ENCODE measurements at places on chromosomes 6 and 20.

GRCh38 chr6:134730013-134730412, 219.9 kb downstream of the ALDH8A1 start:
- DNase-seq: no peak

DNA sequence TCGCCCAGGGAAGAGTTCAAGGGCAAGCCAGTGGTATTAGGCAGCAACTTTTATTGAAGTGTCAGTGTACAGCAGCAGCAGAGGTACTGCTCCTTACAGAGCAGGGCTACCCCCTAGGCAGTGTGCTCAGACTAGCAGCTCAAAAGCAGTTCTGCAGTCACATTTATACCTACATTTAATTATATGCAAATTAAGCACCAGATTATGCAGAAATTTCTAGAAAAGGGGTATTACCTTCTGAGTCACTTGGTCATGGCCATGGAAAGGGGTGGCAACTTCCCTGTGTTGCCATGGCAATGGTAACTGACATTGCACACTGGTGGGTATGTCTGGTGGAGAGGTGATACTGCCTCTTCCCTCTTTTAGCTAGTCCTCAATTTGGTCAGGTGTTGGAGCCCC, 2.1 kb upstream of the ZKSCAN4 start:
- no peak for DNase-seq

- no peak for DNase-seq
Measured at GRCh38 chr6:45923831-45924391, 91.7 kb downstream of the CLIC5 start.

- no peak for DNase-seq
Measured at GRCh38 chr6:53043581-53043980, 21.6 kb upstream of the FBXO9 start.

- DNase-seq: no peak
Measured at GRCh38 chr6:146865756-146866379, 267.1 kb downstream of the ADGB start.

DNA sequence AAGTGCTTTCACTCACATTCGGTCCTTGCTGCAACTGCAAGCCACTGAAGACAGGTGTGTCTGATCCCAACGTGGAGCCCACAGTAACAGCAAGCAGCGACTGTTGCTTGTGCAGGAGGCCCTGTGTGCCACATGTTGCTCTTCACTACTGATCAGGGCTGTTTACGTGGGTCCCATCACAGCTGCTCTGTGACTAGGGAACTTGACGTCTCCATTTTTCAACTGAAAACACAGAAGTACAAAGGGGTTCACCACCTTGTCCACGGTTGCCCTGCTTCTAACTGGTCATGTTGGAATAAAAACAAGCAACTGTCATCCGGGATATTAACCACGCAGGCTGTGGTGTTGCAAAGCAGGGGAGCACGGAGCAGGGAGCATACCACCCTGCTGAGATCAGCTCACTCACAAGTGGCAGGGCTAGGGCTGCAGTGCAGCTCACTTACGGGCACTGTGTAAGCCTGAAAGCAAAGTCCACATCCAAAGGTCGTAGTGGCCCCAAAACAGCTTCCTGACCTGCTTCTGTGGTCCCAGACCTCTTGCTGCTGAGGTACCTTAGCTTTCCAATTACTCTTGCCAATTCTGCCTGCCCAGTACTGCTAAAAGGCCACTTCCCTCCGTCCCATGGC, 105.8 kb upstream of the DUSP22 start:
- DNase-seq: no peak

DNA sequence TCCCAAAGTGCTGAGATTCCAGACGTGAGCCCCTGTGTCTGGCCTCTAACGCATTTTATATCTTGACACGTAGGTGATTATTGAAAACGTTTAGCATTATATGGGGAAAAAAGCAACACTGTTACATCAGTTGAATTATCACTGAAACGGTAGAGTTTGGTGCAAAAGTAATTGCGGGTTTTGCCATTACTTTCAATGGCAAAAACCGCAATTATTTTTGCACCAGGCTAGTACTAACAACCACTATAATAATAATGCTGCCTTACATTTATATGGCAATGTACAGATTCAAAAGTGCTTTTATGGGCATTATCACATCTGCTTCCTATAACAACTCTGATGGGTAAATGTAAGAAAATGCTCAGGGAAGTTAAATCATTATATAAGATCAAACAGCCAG, 57.3 kb downstream of the OPRM1 start:
- DNase-seq: no peak

DNA sequence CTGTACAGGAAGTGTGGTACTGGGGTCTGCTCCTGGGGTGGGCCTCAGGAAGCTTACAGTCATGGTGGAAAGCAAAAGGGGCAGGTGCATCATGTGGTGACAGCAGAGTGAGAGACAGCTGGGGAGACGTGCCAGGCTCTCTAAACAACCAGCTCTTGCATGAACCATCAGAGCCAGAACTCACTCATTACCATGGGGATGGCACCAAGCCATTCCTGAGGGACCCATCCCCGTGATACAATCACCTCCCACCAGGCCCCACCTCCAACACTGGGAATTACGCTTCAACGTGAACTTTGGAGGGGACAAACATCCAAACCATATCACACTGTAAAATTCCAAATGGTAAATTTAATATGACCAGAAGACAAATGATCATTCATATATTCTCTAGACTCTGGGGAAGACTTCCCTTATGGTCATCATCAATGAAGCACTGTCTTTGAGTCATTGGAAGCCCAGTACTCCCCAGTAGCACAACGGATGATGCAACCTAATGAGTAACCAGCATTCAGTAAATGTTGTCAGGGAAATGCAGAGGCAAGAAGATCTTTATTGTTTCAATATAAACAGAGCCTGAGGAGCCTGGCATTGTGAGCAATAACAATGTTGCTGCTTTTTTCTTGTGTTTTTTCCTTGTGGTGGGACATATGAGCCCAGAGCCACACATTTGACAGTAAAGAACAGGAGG, 48.2 kb upstream of the RALY start:
- no peak for DNase-seq

- DNase-seq: no peak
Measured at GRCh38 chr20:61562897-61563504, 310.9 kb downstream of the CDH4 start.

GRCh38 chr6:21438237-21438985, 155.1 kb upstream of the SOX4 start:
- no peak for DNase-seq

GRCh38 chr6:170388113-170388512, 81.6 kb downstream of the FAM120B start:
- DNase-seq: no peak

Data from effector CD4-positive, alpha-beta T cell (primary cell).